ENCODE measurements at places on chromosomes 12 and 14. TPM values are rescaled to one million over a fixed set of nuclear protein-coding genes. Genes with fewer than 3 reads are reported as not detected.

The NR1H4 gene
- not detected for total RNA-seq

The FAIM2 gene
- 21.5 TPM for total RNA-seq

The GDF3 gene
- not detected for total RNA-seq

The KRT72 gene
- total RNA-seq: not detected

The SERPINA4 gene
- total RNA-seq: not detected

The BBOF1 gene
- 5.7 TPM for total RNA-seq

The FGF6 gene
- not detected for total RNA-seq

The CLEC2B gene
- total RNA-seq: 9.2 TPM

The MOK gene
- 27.2 TPM for total RNA-seq

The RAD51B gene
- 7.6 TPM for total RNA-seq

The TAS2R31 gene
- total RNA-seq: 0.81 TPM

The ACOT6 gene
- not detected for total RNA-seq

The RESF1 gene
- total RNA-seq: 57.5 TPM

The CHGA gene
- not detected for total RNA-seq

The DCN gene
- 2,415 TPM for total RNA-seq

The DPY19L2 gene
- 0.81 TPM for total RNA-seq

The C12orf56 gene
- not detected for total RNA-seq

The FAM90A1 gene
- total RNA-seq: not detected

The SLC38A4 gene
- total RNA-seq: 0.32 TPM

The TOMM20L gene
- total RNA-seq: not detected

The EFS gene
- total RNA-seq: 3.6 TPM

The SLC17A8 gene
- not detected for total RNA-seq

The OVCH1 gene
- 0.32 TPM for total RNA-seq

The SSPN gene
- total RNA-seq: 0.97 TPM

The PLBD1 gene
- 2.1 TPM for total RNA-seq

The LRFN5 gene
- 1.3 TPM for total RNA-seq

The CMA1 gene
- total RNA-seq: not detected

The SMOC1 gene
- total RNA-seq: 2.3 TPM

The KRT73 gene
- not detected for total RNA-seq

The SYNDIG1L gene
- not detected for total RNA-seq

The GLI1 gene
- not detected for total RNA-seq

The MYO1H gene
- total RNA-seq: not detected

The SERPINA12 gene
- not detected for total RNA-seq

The HELB gene
- 1.1 TPM for total RNA-seq

The SLC4A8 gene
- 0.49 TPM for total RNA-seq

The SP1 gene
- total RNA-seq: 25.8 TPM

The OR4K2 gene
- total RNA-seq: not detected

The DAO gene
- total RNA-seq: not detected

The TPH2 gene
- total RNA-seq: not detected

The GPHB5 gene
- not detected for total RNA-seq

The ADGRD1 gene
- 5.1 TPM for total RNA-seq

The PDZRN4 gene
- total RNA-seq: not detected

The GPATCH2L gene
- 27.1 TPM for total RNA-seq

The KCNH5 gene
- not detected for total RNA-seq

The APOLD1 gene
- 3.2 TPM for total RNA-seq

The OTOGL gene
- 0.81 TPM for total RNA-seq

The KLHL42 gene
- total RNA-seq: 10.7 TPM

The KRT2 gene
- not detected for total RNA-seq

The SLC2A13 gene
- 13.2 TPM for total RNA-seq

The SCN8A gene
- 0.16 TPM for total RNA-seq

The GALNT16 gene
- total RNA-seq: 1.4 TPM

The OTX2 gene
- total RNA-seq: not detected
